Activated T-helper 9 cell treated with anti-CD3 and anti-CD28 coated beads, Interleukin-2, amount 50 U/mL, for 16 hours (primary cell): ENCODE measurements at places on chromosomes 7 and 10.

- no peak for DNase-seq
Observed at GRCh38 chr7:7979558-7979957, 11.0 kb downstream of the GLCCI1 start.

DNA sequence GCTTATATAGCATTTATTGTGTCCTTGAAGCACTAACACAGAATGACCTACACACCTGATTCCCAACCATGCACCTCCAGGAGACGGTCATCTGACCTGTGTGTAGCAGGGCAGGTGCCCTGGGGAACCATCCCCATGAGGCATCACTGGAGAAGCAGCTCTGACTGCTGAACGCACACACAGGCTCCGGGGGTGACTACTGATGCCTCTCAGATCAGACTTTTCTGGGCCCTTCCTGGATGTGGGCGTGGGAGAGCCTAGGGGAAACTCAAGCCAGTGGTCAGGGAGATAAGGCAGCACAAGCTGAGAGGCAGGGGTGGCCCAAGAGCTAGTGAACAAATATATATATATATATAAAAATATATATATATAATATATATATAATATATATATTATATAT lies 37.6 kb downstream of the CPXM2 start:
- no peak for DNase-seq

DNA sequence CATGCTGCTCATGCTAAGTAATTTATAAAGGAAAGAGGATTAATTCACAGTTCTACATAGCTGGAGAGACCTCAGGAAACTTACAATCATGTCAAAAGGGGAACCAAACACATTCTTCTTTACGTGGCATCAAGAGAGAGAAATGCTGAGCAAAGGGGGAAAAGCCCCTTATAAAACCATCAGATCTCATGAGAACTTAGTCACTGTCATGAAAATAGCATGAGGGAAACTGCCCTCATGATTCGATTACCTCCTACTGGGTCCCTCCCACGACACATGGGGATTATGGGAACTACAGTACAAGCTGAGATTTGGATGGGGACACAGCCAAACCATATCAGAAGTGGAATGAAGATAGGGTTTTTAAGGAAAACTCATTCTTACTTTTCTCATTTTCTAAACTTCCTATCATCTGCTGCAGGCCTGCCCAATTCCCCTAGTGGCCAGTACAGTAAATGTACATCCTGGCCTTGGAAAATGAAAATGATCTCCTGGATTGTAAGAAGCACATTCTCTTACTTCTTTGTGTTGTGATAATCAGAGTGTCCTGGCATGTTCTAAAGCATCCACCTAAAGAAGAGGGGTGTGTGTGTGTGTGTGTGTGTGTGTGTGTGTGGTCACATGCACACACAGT lies 421.5 kb downstream of the LRMDA start:
- DNase-seq = no peak

DNA sequence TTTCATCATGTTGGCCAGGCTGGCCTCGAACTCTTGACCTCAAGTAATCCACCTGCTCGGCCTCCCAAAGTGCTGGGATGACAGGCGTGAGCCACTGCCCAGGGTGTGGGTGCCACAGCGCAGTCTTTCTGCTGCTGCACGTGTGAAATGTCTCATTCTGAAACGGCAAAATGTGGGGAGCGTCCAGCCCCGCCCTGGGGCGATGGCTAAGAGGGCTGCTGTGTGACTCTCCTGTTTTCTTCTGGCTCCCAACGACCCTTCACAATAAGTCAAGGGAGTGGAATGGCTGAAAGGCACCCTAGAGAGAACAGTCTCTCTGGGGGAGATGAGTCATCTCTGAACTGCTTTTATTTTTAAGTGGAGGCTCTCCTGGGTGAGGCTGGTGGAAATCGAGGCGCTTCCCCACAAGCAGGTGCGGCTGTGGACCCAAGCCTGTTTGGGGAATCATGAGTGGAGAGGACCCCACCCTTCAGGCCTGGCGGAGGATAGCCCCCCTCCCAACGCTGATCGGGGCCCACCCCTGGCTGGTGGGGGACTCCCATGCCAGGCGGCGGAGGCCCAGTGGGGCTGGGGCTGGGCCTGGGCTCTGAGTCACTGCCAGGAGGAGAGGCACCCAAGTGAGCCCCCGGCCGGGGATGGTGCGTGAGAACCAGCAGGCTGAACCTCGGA lies 18.0 kb downstream of the ADAP1 start:
- peak; percentile 21 for DNase-seq

GRCh38 chr7:17646253-17646956 lies 293.9 kb downstream of the SNX13 start:
- no peak for DNase-seq

- no peak for DNase-seq
Observed at GRCh38 chr10:92146107-92146506, 144.8 kb downstream of the CPEB3 start.

DNA sequence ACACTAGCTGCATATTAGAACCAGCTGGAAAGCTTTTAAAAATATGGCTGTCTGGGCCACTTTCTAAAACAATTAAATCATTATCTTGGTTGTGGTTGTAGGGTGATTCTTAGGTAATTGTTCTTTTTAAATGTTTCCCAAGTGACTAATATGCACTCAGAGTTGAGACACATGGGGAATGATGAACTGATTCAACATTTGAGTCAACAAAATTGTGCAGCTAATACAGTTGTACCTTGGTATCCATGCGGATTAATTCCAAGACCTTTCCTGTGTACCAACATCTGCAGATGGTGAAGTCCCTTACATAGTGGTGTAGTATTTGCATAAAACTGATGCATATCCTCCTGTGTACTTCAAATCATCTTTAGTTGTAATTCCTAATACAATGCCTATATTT lies 242.2 kb downstream of the ATRNL1 start:
- DNase-seq = no peak

- no peak for DNase-seq
Observed at GRCh38 chr10:14585287-14586193, 189.2 kb downstream of the FAM107B start.

DNA sequence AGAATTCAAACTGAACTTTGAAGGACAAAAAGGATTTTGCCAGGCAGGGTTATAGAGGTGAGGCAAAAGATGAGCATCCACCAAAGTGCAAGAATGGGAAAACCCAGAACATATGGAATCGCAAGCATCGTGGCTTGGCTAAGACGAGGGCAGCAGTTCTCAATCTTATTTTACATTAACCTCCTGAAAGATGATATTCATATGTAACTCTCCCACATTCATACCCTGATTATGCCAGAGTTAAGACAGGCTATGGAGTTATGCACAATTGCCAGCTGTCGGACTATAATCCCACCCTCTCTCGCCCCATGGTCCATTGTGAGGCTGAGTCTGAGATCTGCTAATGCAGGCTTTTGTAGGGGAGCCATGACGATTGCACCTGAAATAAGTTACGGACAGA lies 21.2 kb upstream of the ASAH2 start:
- no peak for DNase-seq

DNA sequence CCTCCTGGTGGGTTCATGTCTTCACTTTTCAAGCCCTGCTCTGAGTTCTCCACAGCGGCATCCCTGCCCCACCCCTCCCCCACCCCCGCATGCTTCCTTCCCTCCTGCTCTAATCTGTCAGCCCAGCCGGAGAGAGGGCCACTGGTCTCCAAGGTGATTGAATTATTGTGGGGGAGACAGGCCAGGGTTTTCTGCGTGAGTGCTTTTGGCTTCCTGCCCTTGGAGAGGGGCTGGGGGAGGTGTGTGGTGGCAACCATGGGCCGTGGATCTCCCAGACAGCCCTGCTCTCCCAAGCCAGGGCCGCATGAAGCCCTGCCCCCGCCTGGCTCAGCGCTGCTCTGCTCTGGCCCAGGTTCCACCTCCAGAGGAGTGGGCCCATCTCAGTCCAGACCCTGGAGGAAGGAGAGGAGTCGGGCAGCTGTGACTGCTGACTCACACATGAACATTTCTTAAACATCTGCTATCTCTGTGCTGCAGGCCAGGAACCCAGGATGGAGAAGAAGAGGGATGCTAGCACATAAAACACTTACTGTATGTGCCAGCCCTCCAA lies 109.9 kb downstream of the ZMIZ1 start:
- no peak for DNase-seq

DNA sequence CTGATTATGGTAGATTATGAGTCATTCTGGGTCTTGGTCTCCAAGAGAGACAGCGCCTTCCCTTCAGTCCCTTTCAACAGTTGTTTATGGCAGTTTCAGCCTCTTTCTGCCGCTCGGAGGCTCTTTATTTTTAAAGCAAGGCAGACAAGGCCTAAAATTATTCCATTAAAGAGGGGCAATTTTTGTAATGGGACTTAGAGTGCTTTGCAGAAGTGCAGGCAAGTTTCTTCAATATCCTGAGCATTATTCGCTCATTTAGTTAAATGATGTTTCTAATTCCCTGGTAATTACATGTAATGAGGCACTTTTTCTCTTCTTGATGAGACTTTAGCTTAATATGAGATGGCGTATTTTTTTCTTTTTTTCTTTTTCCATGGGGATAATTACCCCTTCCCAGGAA lies 33.6 kb downstream of the BUB3 start:
- DNase-seq = no peak

- no peak for DNase-seq
Observed at GRCh38 chr10:35442592-35442991, 106.3 kb downstream of the CCNY start.

DNA sequence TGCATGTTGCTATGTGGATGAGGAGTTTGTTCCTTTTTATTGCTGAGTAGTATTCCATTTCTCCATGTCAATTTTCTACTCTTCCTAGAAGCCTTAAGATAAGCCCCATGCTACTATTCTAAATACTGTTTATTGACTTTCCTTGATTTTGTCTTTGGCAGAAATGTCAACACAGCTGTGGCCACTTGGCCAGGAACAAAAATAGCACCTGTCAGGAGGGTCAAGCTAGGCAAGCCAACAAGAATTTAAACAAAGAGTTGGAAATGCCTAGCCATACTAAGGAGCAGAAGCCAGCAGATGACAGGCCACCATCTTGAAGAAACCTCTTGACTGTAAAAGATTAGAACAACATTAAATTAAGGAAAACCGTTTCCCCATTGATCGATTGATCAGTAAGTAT lies 34.7 kb downstream of the JAZF1 start:
- DNase-seq = no peak

GRCh38 chr7:106345421-106346166 lies 60.8 kb upstream of the NAMPT start:
- DNase-seq = peak; percentile 42

DNA sequence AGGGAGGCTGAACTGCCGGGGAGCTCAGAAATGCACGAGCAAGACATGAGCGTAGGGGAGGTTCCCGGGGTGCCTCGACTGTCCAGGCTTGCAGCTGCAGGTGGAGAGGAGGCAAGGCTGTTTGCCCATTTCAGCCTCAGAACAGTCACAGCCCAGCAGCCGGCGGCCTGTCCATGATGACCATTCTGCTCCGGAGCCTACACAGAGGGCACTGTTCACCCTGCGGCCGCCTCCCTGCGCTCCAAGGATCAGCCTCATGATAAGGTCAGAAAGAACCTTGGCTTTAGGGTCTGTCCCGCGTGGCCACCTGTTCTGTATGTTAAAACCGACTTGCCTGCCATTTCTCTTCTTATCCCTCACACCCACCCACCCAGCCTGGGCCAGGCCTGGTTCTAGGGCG lies 21.9 kb upstream of the CFAP46 start:
- DNase-seq = no peak

DNA sequence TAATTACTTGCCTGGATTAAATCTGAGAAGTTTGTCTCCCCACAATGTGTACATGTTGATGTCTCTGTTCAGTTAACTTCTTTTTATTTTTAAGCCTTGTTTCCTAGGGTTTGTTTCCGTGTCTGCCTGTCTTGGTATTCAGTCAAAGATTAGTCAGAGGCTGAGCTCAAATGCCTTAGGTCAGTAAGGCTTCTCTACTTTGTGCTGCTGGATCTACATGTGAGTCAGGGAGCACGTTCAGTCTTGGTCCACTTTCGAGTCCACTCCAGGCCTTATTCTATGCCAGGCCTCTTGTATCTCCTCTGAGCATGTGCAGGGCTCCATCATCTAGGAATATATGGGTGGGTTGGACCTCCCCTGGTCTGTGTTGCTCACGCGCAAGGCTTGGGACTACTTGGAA lies 93.3 kb upstream of the FZD8 start:
- no peak for DNase-seq

DNA sequence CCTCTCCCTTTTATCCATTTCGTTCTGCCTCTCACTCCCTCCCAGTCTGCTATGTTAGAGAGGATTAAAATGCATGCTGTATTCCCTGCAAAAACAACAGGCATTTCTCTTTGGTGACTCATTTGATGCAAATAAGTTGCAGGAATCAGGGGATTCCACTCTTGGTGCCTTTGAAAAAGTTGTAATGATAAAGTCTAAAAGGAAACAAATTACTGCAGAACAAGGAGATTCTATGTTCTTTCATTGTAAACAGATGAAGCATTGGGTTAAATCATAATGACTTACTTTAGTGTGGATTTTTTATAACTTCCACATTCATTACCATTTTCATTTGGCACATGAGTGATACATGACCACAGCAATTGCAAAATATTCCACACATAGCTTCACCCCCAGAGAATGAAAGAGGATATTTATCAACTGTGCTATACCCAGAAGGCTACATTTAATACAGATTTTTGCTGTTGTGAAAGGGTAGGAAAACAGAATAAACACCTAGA lies 33.4 kb upstream of the ABLIM1 start:
- no peak for DNase-seq

DNA sequence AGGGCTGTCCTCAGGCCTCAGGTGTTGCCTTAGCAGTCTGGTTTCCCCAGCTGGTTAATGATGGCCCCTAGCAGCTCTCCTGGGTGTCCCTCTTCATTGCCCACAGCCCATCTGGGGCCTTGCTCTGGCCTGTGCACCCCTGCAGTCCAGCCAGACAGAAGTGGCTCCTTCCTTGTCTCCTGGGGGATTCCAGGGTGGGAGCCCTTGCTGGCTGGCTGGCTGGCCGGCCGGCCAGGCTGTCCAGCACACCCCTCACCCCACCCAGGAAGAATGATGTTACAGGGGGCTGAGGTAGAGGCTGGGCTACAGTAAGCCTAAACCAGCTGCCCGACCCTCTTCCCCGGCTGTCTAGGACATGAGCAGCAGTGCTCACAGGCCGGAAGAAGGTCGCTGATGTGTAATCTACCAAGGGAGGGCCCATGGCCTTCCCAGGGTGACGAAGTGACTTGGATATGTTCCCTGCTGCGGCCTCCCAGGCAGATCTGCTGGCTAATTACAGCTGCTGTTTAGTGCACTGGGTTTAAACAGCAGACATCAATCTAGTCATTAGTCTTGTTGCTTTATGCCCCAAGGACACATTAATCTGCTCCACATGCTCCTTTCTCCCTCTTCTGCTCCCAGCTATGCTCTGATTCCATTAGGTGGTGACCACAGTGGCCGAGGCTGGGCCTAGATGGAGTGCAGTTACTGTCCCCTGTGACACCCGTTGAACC lies 53.8 kb upstream of the LRRC4 start:
- DNase-seq = no peak

GRCh38 chr10:64444564-64444963 lies 923.4 kb downstream of the REEP3 start:
- DNase-seq = no peak

GRCh38 chr10:34960983-34961382 lies 129.2 kb downstream of the CUL2 start:
- DNase-seq = no peak

GRCh38 chr10:5977471-5978229 lies at the start of gene IL15RA:
Gene IL15RA, minus strand, starts transcription at chr10:5977543. Its CDS starts 51 bp downstream, at chr10:5977492.
- peak; percentile 85 for DNase-seq
